ENCODE measurements at places on chromosomes 6 and 20. TPM values are rescaled to one million over a fixed set of nuclear protein-coding genes. Genes with fewer than 3 reads are reported as not detected.

The PRDM13 gene
- 0.05 TPM for total RNA-seq

The B3GAT2 gene
- 0.05 TPM for total RNA-seq

The ANGPT4 gene
- not detected for total RNA-seq

The SCAND1 gene
- 35.1 TPM for total RNA-seq

The DPPA5 gene
- total RNA-seq = not detected

The KIF25 gene
- total RNA-seq = not detected

The HLA-DRB1 gene
- 14.2 TPM for total RNA-seq

The MMUT gene
- total RNA-seq = 13.1 TPM

The NKAIN2 gene
- not detected for total RNA-seq

The ATP6V1G2 gene
- 0.89 TPM for total RNA-seq

The GPX5 gene
- not detected for total RNA-seq

The SOX4 gene
- 0.95 TPM for total RNA-seq

The EDN1 gene
- total RNA-seq = not detected

The BPIFA1 gene
- total RNA-seq = not detected

The NRSN2 gene
- total RNA-seq = 5.1 TPM

The SIRPB2 gene
- not detected for total RNA-seq

The HDDC2 gene
- total RNA-seq = 89.6 TPM

The LAMP5 gene
- total RNA-seq = not detected

The CDK5RAP1 gene
- total RNA-seq = 49.9 TPM

The THBD gene
- not detected for total RNA-seq

The SYTL3 gene
- 106 TPM for total RNA-seq

The TMEM244 gene
- not detected for total RNA-seq

The MUC22 gene
- total RNA-seq = not detected

The MTFR2 gene
- total RNA-seq = 24.6 TPM

The MUC21 gene
- total RNA-seq = not detected

The WFDC2 gene
- not detected for total RNA-seq

The BPIFB1 gene
- total RNA-seq = not detected

The TMEM200A gene
- total RNA-seq = 1.3 TPM

The PAK5 gene
- total RNA-seq = not detected

The PTPRT gene
- not detected for total RNA-seq

The CPXM1 gene
- 0.14 TPM for total RNA-seq

The DTD1 gene
- total RNA-seq = 49.2 TPM

The NKX2-4 gene
- total RNA-seq = not detected

The SLC17A1 gene
- 0.28 TPM for total RNA-seq

The ELOVL4 gene
- 0.88 TPM for total RNA-seq

The VWA7 gene
- 3.0 TPM for total RNA-seq

The WFDC12 gene
- total RNA-seq = not detected

The SEL1L2 gene
- total RNA-seq = not detected

The NFKBIL1 gene
- total RNA-seq = 14.8 TPM

The ROS1 gene
- total RNA-seq = not detected

The SOBP gene
- total RNA-seq = 0.09 TPM

The ECT2L gene
- total RNA-seq = not detected

The PRND gene
- total RNA-seq = not detected

The TAAR8 gene
- not detected for total RNA-seq

The COMMD7 gene
- total RNA-seq = 36.3 TPM

The HTR1E gene
- not detected for total RNA-seq

The CTAGE9 gene
- total RNA-seq = not detected

The RGS17 gene
- total RNA-seq = not detected

The LRRC73 gene
- total RNA-seq = 0.14 TPM

The VSTM2L gene
- 0.09 TPM for total RNA-seq

The VTA1 gene
- 52.6 TPM for total RNA-seq

The TFAP2A gene
- not detected for total RNA-seq

The TSHZ2 gene
- total RNA-seq = 29.5 TPM

The NNAT gene
- 0.16 TPM for total RNA-seq

The PPP1R16B gene
- 133 TPM for total RNA-seq

The CFAP206 gene
- total RNA-seq = not detected

The NOX3 gene
- total RNA-seq = not detected

The RIPPLY2 gene
- total RNA-seq = not detected

The BANF2 gene
- not detected for total RNA-seq

Measured in activated CD4-positive, alpha-beta T cell treated with anti-CD3 and anti-CD28 coated beads, Interleukin-2, amount 10 ng/mL, durations not matched to agents 24 days and 14 days (primary cell).